ENCODE measurements at places on chromosomes 3 and 15.
A peak's percentile ranks its signal among the peaks of the same experiment; 100 is the strongest.

DNA sequence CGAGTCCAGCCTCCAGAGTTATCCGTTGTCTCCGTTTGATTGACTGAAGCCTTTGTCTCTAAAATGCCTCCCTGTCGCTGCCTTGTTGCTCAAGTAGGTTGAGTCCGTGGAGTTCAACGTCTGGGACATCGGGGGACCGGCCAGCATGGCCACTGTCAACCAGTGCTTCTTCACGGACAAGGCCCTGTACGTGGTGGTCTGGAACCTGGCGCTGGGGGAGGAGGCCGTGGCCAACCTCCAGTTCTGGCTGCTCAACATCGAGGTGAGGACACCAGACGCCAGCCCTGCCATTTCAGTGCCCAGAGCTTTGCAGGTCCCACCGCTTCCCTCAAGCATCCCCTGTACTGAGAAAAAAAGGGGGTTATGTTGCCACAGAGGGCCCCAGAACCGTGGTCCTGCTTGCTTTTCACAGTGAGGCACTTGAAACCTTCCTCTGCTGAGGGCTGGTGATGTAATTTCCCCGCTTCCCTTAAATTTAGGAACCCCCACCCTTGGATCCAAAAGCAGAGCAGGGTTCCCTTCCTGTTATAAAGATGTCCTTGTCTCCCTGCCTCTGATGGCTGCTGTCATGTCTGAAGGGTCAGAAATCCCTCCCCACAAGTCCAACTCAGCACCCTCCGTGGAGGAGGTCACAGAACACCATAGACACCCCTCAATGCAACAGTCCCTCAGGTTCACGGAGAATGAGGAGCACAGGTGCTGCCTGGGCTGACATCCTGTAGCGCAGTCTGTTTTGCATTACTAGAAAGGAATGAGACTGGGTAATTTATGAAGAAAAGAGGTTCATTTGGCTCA is 105.7 kb downstream of the LRRK1 start:
- DNase-seq: no peak

DNA sequence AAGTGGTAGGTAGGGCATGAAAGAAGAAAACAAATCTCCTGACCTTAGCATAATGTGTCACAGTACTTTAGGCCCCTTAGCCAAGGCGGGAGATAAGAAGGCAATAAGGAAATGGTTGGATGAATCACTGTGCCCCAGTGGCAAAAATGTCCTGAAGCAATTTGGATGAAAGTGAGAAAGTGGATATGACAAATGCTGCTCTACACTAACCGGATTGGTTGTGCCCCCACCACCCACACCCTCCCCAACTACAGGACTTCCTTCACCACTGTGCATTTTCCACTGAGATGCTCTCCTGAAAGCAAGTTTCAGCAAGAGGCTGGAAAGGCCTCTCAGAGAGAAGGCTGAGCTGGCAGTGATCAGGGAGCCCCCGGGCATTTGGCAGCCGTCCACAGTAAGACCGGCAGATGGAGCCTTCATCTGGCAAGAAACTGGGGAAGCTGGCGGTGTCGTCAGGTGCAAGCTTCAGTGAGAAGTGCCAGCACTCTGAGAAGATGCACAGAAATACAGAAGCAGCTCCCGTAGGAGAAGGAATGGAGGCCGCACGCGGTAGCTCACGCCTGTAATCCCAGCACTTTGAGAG is 63.8 kb downstream of the ATP1B3 start:
- peak; percentile 77 for DNase-seq

- no peak for DNase-seq
Measured at GRCh38 chr3:128187495-128187894, 34.2 kb downstream of the EEFSEC start.

DNA sequence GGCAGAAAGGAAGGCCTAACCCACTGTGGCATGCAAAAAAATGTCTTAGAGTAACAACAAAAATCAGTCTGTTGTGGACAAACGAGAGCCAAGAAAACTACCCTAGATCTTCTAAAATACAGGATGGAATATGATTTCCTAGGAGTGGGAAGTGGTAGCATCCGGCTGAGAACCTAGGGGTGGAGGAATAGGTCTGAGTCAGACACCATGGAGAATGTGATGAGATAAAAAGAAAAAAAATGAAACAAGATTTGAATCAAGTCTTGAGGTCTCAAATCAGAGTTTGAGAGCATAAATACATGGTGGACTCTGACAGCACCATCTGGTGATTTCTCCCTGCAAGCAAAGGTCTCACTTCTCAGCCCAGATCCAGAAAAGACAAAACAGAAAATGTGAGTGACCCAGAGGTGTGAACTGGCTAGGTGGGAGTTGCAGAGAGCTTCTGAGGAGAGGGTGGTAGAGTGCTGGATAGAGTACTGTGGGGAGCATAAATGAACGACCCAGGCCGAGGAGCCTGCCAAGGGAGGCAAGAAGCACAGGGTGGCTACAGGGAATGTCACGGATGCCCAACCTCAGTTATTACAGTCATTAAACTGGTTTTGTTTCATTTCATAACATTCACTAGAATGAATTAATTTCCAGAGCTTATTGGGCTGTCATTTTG is 27.6 kb upstream of the VEPH1 start:
- DNase-seq: no peak

GRCh38 chr3:42906070-42906847 is at the start of gene ZNF662:
Gene ZNF662, plus strand, starts transcription at chr3:42906142. Its CDS starts 1,973 bp downstream, at chr3:42908115.
- DNase-seq: peak; percentile 51

DNA sequence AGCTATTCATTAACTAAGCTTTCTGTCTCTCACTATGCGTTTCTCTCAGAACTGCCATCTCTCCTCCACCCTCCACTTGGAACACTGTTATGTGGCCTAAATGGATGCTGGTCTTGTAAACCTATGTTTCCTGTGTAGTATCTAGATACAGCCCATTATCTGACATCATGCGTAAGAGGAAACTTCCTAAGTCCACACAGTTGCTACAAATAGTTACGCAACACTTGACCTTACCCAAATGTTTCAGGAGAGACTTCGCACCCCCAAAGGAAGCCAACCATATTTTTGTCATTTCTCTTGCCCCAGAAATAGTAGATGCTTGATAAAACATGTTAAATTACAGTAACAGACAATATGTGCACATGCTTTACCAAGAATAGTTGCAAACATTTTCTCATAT is 87.2 kb upstream of the TPRG1 start:
- DNase-seq: no peak

- DNase-seq: no peak
Measured at GRCh38 chr3:37709946-37710640, 151.6 kb upstream of the CTDSPL start.

- no peak for DNase-seq
Measured at GRCh38 chr3:42713747-42714146, 11.1 kb upstream of the HHATL start.

- no peak for DNase-seq
Measured at GRCh38 chr3:42843713-42844411, 31.8 kb downstream of the CYP8B1 start.

GRCh38 chr3:166444756-166445155 is 607.5 kb upstream of the BCHE start:
- DNase-seq: no peak

- no peak for DNase-seq
Measured at GRCh38 chr15:83275412-83275811, 9.1 kb downstream of the BNC1 start.

- no peak for DNase-seq
Measured at GRCh38 chr3:141383555-141384129, 15.3 kb downstream of the ZBTB38 start.
